Esophagus squamous epithelium (tissue), 5 donors: ENCODE measurements at places on chromosomes 2 and 18. TPM values are rescaled to one million over a fixed set of nuclear protein-coding genes. Genes with fewer than 3 reads are reported as not detected.

DNA sequence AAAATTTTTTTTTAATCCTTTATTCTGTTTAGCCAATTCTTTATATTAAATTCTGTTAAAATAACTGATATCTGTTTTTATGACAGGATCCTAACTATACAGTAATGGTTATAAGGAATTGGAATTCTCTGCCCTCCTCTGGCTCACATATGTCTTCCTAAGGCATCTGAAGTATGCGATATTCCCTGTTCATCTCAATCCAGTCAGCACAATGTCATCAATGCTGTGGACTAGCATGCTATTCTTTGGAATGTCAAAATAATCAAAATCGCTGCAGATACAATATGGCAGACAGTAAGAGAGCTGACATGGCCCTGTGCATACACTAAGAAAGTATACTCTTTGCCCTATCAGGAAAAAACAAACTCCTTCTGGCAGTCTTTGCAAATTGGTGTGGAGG, 107.6 kb downstream of the AP1S3 start:
- DNase-seq, result no peak

- DNase-seq, result no peak
These were observed 46.6 kb upstream of the ATP6V1B1 start for GRCh38 chr2:70888923-70889715.

DNA sequence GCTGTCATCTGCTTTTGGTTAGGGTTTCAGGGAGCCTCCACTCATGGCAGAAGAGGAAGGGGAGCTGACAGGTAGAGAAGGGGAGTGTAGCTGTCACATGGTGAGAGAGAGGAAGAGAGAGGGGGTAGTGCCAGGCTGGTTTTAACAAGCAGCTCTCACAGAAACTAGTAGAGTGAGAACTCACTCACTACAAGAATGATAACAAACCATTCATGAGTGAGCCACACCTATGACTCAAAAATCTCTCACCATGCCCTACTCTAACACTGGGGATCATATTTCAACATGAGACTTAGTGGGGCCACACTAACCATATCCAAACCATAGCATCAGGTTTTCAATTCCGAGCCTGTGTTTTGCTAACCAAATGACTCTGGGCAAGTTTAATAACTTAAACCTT, 274.9 kb upstream of the VWC2L start:
- no peak for DNase-seq

- no peak for DNase-seq
These were observed 15.7 kb downstream of the GRHL1 start for GRCh38 chr2:9967053-9967775.

DNA sequence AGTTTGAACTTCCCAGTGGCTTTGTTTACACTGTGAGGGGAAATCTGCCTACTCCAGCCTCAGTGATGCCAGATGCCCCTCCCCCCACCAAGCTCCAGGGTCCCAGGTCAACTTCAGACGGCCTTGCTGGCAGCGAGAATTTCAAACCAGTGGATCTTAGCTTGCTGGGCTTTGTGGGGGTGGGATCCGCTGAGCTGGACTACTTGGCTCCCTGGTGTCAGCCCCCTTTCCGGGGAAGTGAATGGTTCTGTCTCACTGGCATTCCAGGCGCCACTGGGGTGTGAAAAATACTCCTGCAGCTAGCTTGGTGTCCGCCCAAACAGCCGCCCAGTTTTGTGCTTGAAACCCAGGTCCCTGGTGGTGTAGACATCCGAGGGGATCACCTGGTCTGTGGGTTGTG, 70.0 kb upstream of the NEUROD1 start:
- DNase-seq, result no peak

DNA sequence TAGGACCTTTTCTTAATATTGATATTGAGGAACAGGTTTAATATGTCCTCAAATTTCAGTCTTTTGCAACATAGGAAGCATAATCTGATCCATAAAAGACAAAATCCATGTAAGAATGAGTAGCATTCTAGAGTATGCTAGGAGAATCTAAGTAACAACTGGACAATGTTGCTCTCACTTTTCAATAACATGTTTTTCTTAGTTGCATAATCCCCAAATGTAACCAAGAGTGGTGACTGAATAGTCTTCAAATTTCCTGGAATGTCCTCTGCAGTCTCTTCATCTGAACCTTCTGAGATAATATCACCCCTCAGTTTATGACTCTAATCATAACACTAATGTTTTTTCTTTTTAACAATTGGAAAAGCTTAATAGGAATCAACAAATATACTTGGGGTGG, 110.0 kb upstream of the ZEB2 start:
- no peak for DNase-seq

GRCh38 chr2:2843969-2844548, 513.0 kb upstream of the MYT1L start:
- DNase-seq, result no peak

GRCh38 chr2:197672371-197672893, 3.0 kb downstream of the RFTN2 start:
- DNase-seq, result no peak

The RAB6C gene
- total RNA-seq, result not detected

The PMAIP1 gene
- total RNA-seq, result 6.9 TPM

The ALPI gene
- total RNA-seq, result not detected

The CYBRD1 gene
- total RNA-seq, result 176 TPM

The TRIM54 gene
- not detected for total RNA-seq
